ENCODE measurements at places on chromosomes 11 and 22. TPM values are rescaled to one million over a fixed set of nuclear protein-coding genes. Genes with fewer than 3 reads are reported as not detected.

Gene RFPL3
- not detected for total RNA-seq

GRCh38 chr22:37069319-37069718, 17.8 kb downstream of the KCTD17 start:
- DNase-seq, result no peak

GRCh38 chr22:36015155-36015810, 13.3 kb downstream of the RBFOX2 start:
- DNase-seq, result no peak

- DNase-seq, result no peak
Observed at GRCh38 chr11:1228921-1229451, 6.1 kb downstream of the MUC5B start.

Gene SPON1
- 1.6 TPM for total RNA-seq

GRCh38 chr11:120660024-120660565, 148.5 kb downstream of the GRIK4 start:
- DNase-seq, result no peak

DNA sequence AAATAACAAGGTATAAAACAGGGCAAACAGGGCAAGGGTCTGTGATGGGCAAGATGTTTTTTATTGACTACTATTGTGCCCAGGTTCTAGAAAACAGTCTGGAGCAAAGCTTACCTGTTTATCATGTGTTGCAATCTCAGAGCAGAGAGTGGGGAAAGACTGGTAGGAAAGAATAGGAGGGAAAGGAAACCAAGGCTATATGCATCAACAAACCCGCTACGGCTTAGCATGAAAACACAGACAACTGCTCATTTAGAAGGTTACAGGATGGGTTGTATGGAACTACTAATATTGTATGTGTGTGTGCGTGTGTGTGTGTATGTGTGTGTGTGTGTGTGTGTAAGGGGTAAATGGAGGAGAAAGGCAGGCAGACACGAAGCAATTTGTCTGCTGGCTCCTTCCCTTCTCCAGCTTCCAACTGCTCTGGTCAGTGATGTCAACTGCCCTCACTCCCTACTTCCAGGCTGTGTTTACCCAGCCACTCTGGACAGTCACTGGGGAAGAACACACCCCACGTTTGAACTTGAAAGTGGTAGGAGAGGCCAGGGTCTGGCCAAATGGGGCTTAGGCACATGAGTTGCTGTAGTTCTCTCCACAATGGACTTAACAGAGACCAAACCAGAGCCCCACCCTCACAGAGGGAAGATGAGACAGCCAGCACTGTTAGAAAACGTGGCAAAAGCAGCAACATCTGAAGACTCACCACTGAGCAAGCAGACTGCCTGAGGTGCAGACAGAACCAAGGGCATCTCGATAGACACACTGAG, 47.0 kb downstream of the GAB2 start:
- no peak for DNase-seq

GRCh38 chr11:8219257-8220021, 44.2 kb downstream of the LMO1 start:
- DNase-seq, result no peak

- DNase-seq, result no peak
Observed at GRCh38 chr11:75345455-75346160, 5.9 kb downstream of the ARRB1 start.

DNA sequence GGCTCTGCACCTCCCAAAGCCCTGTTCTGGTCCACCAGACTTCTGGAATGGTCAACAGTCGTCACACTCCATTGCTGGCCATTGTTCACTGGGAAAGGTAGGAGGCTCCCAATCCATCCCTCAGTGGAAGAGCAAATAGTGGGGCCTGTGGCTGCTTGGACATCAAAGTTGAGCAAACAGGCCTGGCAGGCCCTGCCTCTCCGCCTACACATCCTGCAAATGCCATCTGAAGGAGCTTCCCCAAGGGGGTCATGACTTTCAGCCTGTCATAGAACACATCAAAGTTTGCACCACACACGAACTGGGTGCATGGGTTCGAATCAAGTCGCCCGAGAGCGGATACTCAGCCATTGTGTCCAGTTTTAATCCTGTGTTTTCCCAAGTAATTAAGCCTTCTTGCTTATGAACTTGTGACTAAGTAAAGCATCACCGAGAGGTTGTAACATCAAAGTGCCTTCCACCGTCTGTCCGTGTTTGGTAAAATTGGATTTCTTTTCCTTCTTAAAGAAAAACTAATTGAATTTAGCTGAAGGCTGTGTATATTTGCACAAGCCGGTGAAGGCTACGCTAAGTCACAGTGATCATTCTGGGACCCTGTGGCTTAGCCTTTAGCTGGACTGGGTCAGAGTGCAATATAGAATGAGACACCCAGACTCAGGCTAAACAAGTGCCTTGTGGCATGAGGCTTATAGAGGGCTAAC, 36.1 kb downstream of the CLPB start:
- no peak for DNase-seq

Gene EFCAB6
- total RNA-seq, result 0.16 TPM

DNA sequence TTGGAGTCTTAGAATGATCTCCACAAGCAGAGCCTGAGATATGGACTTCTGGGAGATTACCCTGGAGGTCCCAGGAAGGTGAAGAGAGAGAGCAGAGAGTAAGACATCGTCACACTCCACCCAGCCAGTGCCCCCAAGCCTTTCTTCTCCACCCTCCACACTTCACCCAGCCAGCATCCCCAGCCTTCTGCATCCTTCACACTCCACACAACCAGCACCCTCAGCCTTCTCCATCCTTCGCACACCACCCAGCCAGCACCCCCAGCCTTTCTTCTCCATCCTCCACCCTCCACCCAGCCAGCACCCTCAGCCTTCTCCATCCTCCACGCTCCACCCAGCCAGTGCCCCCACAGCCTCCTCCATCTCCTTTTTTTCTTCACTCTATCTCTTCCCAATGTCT, 603.9 kb upstream of the B3GAT1 start:
- DNase-seq, result no peak

Gene PLAAT5
- total RNA-seq, result not detected

Gene DTX4
- total RNA-seq, result 2.2 TPM

DNA sequence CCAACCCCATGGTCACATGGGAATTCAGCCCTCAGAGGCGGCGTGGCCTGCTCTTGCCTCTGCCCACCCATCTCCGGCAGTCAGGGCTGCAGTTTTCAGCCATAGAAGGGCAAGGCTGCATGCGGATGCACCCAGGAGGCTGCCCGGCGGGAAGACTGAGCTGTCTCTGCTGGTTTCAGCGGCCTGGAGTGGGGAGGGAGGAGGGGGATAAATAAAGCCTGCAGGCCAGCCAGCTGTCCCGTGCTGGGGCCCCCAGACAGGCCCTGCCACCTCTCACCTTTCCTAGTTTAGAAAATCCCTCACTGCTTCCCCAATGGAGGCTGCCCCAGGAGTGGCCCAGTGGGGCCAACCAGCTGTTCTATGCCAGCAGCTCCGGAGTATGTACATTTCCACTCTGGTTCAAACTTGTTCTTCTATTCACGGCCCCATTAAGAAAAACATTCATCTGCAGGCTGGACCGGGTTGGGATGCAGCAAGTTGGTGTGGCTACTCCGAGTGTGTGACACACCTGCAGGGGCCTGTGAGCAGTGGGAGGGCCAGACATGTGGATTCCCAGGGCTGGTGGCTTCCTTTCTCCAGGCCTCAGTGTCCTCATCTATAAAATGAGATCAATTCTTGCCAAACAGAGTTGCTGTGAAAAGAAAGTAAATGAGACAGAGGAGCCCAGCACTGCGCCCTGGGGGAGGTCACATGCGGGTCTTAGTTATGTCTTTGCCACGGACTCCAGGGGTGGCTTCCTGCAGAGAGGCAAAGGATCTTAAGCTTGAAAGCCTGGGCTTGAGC, 5.0 kb downstream of the MICALL1 start:
- no peak for DNase-seq

GRCh38 chr11:7657306-7658025, 15.8 kb downstream of the CYB5R2 start:
- DNase-seq, result no peak

GRCh38 chr22:28252539-28252938, 333.5 kb upstream of the PITPNB start:
- DNase-seq, result no peak

- no peak for DNase-seq
Observed at GRCh38 chr11:17845431-17845881, 110.9 kb downstream of the KCNC1 start.

- no peak for DNase-seq
Observed at GRCh38 chr11:75574698-75575602, 12.9 kb downstream of the SERPINH1 start.

DNA sequence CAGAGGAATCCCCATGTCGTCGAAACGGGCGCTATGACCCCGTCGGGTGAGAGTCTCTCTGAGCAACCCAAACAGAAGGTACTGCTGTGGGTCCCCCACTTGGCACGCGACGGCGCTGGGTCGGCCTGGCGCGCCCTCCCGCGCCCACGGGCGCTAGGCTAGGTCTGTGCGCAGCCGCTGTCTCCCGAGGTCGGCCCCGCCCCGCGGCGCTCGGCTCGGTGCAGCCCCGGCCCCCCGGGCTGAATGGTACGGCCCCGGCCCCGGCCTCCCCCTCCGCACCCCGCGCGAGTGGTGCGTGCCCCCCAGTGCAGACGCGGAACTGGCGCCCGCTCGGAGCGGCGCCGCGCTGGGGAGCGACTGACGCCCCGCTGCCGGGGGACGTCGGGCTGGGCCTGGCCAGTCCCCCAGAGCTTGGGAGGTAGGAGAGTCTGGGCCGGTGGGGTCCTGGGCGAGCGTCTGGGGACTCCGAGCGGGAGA, at the start of gene MADD:
MADD (plus strand) TSS at position 305 of the 477 bp plus-strand sequence.
- peak; percentile 89 for DNase-seq

DNA sequence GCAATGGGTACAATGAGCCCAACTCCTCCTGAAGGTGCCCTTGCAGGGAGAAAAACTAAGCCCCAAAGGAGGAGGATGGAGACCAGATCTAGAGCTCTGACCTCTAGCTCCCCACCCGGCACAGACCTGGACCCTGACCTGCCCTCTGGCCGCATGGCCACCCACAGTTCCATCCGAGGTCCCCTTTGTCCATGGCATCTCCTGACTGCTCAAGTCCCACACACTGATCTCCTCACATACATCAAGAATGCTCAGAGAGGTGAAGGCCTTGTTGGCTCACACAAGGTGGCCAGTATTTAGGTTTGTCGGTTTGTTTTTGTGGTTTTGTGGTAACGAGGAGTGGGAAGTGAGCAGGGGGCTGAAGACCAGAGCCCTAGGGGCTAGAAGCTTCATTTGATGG, 423.5 kb upstream of the B3GAT1 start:
- DNase-seq, result no peak

Gene GSC2
- total RNA-seq, result not detected

DNA sequence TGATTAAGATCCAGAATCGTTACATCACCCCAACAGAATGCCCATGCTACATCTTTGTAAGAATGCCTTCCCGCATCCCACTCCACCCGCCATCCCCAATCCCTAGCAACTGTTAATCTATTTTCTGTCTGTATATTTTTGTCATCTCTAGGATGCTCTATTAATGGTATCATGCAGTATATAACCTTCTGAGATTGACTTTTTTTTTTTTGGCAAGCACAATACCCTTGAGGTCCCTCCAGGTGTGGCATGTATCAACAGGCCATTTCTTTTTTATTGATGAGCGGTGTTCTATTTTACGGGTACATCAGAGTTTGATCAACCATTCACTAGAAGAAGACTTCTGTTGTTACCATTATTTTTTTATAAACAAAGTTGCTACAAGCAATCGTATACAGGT, 30.2 kb upstream of the SCN3B start:
- no peak for DNase-seq

DNA sequence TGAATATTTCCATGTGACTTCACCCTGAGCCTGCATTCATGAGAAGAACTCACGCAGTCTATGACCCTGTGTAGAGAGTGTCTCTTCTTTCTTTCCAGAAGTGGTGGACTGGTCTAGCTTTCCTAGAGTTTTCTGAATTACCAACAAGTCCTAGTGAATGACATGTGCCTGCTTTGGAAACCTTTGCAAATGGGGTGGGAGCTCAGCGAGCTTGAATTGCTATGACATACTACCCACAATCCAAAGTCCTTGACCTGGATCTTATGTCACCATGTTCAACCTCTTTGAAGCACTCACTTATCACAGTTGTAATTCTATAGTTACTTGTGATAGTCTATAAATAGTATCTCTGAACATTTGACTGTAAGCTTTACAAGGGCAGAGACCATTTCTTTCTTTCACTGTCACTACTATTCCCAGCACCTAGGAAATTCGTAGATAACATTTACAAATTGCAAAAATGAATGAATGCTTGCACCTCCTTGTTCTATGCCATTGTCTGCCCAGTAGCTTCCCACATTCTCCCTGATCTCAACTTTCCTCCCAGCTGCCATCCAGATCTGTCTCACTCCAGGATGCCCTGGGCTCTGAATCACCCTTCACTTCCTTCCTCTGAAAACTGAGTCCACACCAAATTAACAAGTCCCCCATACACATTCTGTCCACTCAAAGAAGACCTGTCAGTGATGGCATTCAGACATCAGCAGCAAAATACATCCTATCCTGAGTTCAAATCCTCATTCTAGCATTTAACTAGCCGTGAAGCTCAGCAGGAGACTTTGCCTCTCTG, 201.9 kb upstream of the SESN3 start:
- DNase-seq, result no peak

- peak; percentile 11 for DNase-seq
Observed at GRCh38 chr11:3022300-3022967, 30.3 kb upstream of the NAP1L4 start.

DNA sequence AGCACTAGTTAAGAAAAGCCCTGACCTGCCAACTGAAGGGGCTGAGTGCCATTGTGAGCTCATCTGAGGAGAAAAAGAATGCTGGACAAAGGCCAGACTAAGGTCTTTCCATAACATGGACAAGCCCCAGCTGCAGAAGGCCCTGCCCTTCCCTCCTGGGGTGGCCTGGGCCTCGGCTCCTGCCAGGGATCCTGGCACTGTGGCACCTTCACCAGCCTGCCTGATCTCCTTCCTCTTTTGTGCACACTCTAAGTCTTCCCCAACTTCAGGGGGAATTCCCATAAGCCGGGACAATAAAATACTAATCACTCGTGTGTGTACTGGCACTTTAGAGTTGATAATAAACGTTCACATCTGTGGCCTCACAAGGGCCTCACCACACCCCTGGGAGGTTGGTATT, 9.9 kb downstream of the TMPRSS13 start:
- no peak for DNase-seq

DNA sequence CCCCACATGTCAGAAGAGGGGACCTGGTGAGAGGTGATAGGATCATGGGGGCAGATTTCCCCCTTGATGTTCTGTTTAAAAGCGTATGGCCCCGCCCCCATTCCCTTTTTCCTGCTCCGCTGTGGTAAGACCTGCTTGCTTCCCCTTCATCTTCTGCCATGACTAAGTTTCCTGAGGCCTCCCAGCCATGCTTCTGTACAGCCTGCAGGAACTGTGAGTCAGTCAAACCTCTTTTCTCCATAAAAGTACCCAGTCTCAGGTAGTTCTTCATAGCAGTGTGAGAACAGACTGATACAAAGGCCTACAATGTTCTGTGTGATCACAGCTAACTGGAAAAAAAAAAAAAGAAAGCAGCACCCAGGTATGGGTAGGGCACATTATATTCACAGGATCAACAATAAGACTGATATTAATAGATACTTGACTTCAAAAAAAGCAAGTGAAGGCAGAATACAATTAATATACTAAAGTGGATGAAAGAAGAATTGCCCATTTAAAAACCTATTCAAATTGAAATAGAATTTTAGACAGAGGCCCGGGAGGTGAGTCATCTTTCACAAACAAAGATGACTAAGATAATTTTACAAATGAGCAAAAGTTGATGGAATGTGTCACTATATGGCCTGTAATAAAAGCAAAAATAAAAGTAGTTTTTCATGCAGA, 1.7 kb upstream of the OR52K1 start:
- no peak for DNase-seq

Data from naive thymus-derived CD4-positive, alpha-beta T cell (primary cell).